ENCODE measurements at places on chromosomes 6 and 20. TPM values are rescaled to one million over a fixed set of nuclear protein-coding genes. Genes with fewer than 3 reads are reported as not detected.

DNA sequence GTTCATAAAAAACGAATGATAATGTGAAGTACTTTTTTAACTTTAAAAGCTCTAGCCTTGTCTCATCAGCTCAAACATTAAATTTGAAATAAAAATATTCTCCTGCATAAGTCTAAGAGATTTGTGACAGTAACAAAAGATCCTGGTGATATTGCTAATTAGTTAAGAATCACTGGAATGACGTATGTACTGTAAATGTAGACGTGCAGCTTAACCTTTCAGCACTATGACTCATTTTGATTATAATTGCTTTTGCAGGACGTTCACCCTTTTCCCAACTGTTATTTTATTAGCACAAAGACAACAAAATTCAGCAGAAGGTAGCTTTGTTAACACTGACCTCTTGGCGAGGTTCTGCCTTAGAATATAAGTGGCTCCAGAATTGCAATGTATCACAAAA is 68.6 kb downstream of the TENT5A start:
- H3K27ac ChIP-seq = no peak overlapping the region
- H3K4me1 ChIP-seq = no peaks in the 10 kb centered on the region
- no peak for DNase-seq
- H3K36me3 ChIP-seq = no peaks in the 10 kb centered on the region

- peaks cover 32% of the 10 kb centered on the region for H3K4me1 ChIP-seq
- peak; percentile 68 for DNase-seq
- no peaks in the 10 kb centered on the region for H3K36me3 ChIP-seq
These were observed 707 bp downstream of the MAN1A1 start for GRCh38 chr6:119348748-119349360.

DNA sequence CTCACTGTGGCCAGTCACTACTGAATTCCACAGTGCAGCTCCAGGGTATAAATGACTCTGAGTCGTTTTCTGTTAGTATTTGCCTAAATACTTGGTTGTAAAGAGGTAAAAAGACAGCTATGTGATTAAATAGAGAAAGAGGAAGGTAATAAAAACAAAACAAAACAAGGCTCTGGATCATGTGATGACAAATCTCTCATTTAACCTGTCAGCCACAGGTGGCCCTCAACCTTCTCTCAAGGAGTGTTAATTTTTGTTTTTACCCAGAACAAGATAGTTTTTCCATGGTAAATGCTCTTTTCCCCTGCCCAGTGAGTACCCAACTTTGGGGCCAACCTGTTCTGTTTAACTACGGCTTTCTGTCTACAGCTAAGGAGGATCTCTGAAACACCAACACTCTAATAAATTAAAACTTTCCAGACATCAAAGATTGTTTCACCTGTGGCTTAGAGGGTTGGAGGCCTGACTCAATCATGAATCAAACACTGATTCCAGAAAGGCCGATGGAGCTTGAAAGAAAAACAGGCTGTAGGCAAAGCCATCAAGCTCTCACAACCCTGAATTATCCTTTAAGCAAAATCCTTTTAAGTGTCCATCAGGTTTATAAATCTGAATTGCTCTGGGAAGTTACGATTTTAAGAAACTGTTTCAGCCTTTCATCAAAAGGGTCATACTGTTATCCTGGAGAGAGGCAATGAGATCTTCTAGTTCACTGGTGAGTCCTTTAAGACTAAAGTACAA is 81.5 kb upstream of the BCLAF1 start:
- no peaks in the 10 kb centered on the region for H3K36me3 ChIP-seq
- H3K4me3 ChIP-seq = no peak overlapping the region
- DNase-seq = no peak
- no peak overlapping the region for H3K27ac ChIP-seq
- no peaks in the 10 kb centered on the region for H3K27me3 ChIP-seq

DNA sequence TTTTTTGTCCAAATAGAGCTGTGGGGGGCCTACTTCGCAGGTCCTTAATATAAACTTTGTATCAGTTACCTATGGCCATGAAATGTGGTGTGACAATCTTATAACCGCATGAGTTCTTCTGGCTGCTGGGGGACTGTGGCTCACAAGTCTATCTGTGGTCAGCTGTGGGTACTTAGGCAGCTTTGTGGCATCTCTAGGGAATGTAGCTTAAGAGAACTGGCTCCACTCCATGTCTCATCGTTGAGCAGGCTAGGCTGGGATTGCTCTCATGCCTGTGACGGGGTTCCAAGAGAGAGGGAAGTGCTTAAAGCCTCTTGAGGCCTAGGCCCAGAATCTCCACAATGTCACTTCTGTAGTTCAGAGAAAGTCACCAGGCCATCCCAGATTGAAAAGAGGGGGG is 140.5 kb downstream of the BTBD3 start:
- peaks cover 2% of the 10 kb centered on the region for H3K4me1 ChIP-seq
- no peak overlapping the region for H3K4me3 ChIP-seq
- no peaks in the 10 kb centered on the region for H3K27me3 ChIP-seq
- H3K27ac ChIP-seq = no peak overlapping the region
- no peak for DNase-seq

GRCh38 chr6:102525336-102525735 is 1131.8 kb downstream of the GRIK2 start:
- no peak for DNase-seq
- H3K27me3 ChIP-seq = no peaks in the 10 kb centered on the region
- no peaks in the 10 kb centered on the region for H3K4me1 ChIP-seq
- no peak overlapping the region for H3K27ac ChIP-seq

GRCh38 chr20:21322921-21323331 is 19.8 kb downstream of the XRN2 start:
- peaks cover 44% of the 10 kb centered on the region for H3K4me1 ChIP-seq
- H3K4me3 ChIP-seq = no peak overlapping the region
- no peaks in the 10 kb centered on the region for H3K27me3 ChIP-seq
- H3K36me3 ChIP-seq = no peaks in the 10 kb centered on the region
- no peak overlapping the region for H3K27ac ChIP-seq

- no peaks in the 10 kb centered on the region for H3K36me3 ChIP-seq
- no peak overlapping the region for H3K4me3 ChIP-seq
- no peak for DNase-seq
- peaks cover 7% of the 10 kb centered on the region for H3K4me1 ChIP-seq
- peaks cover 60% of the 10 kb centered on the region for H3K27me3 ChIP-seq
These were observed 8.7 kb upstream of the HLA-E start for GRCh38 chr6:30480536-30481156.

DNA sequence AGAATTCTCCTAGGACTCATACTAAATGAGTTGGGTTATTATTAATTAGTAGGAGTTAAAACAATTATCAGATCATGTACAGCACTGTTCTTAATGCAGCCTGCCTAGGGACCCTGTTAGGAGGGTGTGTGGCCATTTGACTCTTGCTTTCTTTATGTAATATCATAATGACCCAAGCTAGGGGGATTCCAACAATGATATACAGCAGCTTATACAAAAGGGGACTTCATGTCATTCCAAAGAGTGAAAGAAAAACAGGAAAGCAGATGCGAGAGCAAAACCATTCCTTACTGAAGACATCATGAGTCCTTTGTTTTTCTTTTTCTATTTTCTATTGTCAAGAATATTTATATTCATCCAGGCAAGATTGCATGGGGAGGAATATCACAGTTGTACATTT is 455.2 kb downstream of the PLCB1 start:
- DNase-seq = no peak
- H3K27me3 ChIP-seq = no peaks in the 10 kb centered on the region
- no peak overlapping the region for H3K27ac ChIP-seq
- H3K4me1 ChIP-seq = peaks cover 3% of the 10 kb centered on the region
- no peaks in the 10 kb centered on the region for H3K36me3 ChIP-seq
- H3K4me3 ChIP-seq = no peak overlapping the region

Gene PTCHD4
- total RNA-seq = 4.1 TPM

- no peaks in the 10 kb centered on the region for H3K36me3 ChIP-seq
- no peak overlapping the region for H3K27ac ChIP-seq
- H3K4me3 ChIP-seq = no peak overlapping the region
- peaks cover 10% of the 10 kb centered on the region for H3K4me1 ChIP-seq
- DNase-seq = no peak
- H3K27me3 ChIP-seq = peaks cover 53% of the 10 kb centered on the region
These were observed 49.5 kb upstream of the SLC32A1 start for GRCh38 chr20:38674765-38675133.

DNA sequence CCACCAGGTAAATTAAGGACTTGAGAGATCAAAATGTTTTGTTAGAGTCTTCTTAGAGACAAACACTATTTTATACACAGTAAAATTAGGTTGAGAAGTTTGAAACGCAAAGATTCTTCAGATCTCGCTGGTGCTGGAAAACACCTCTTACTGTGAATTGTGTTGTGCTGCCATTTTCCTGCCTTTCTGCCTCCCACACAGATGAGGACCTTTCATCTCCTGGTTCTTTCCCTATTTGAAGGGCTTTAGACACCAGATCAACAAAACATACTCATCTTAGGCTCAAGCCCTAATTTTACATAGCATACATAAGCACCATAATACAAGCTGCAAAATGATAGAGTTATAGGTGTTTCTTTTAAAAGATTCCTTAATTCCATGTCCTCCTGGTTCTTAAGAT is 18.6 kb downstream of the STAU1 start:
- H3K27ac ChIP-seq = no peak overlapping the region
- DNase-seq = no peak
- H3K36me3 ChIP-seq = peaks cover 13% of the 10 kb centered on the region
- H3K27me3 ChIP-seq = no peaks in the 10 kb centered on the region
- no peak overlapping the region for H3K4me3 ChIP-seq

DNA sequence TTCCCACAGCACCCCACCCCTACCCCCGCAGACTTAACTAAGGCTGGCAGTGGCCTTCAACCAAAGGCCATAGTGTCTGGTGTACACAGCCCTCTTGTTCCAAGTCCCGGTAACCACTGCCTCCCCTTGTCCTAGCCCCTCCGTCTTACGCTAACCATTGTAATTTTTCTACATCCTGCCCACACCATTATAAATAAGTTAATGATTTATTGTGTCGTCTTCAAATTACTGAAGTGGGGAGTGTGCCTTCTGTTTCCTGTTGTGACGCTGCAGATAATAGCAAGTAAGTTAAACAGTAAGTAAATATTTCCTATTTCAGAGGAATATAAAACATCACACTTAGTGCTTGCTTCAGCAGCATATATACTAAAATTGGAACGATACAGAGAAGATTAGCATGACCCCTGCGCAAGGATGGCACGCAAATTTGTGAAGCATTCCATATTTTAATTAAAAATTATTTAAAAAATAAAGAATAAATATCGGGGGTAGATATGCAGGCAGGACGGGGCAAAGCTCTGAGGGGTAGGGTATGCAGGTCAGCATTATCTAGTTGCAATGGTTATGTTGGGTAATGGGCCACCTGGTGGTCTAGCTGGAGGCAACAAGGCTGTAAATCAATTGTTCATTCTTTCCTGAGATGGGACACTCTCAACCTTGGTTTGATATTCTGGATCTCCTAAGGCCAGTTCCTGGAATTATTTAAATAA is 15.1 kb downstream of the SRSF6 start:
- no peak overlapping the region for H3K27ac ChIP-seq
- DNase-seq = no peak
- no peaks in the 10 kb centered on the region for H3K27me3 ChIP-seq
- H3K4me3 ChIP-seq = no peak overlapping the region
- peaks cover 18% of the 10 kb centered on the region for H3K36me3 ChIP-seq
- no peaks in the 10 kb centered on the region for H3K4me1 ChIP-seq

GRCh38 chr6:31490115-31490873 is 7.7 kb upstream of the MICB start:
- DNase-seq = peak; percentile 40
- H3K4me1 ChIP-seq = peaks cover 6% of the 10 kb centered on the region
- no peak overlapping the region for H3K4me3 ChIP-seq
- H3K36me3 ChIP-seq = no peaks in the 10 kb centered on the region
- H3K27ac ChIP-seq = no peak overlapping the region
- no peaks in the 10 kb centered on the region for H3K27me3 ChIP-seq

GRCh38 chr6:52994031-52994838 is 849 bp downstream of the GSTA4 start:
- peaks cover under 1% of the 10 kb centered on the region for H3K36me3 ChIP-seq
- H3K4me3 ChIP-seq = peak overlapping the region; percentile 67
- H3K27me3 ChIP-seq = no peaks in the 10 kb centered on the region
- H3K4me1 ChIP-seq = peaks cover 9% of the 10 kb centered on the region

DNA sequence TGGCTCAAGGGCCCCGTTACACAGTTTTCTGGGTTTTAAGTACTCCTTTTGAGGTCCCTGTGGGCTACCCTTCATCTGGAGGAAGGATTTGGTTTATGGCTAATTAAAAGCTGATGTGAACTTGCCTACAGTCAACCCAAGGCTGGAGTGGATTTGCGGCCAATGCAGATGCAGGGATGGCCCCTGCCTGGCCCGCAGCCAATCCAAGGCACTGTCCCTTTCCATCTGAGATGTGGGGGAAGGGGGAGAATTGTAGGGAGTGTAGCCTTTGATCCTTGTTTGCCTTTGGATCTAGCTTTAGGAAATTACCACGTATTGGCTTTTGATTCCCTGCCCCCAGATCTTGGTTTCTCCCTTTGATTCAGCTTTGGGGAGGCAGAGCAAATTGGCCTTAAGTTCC is 128.0 kb upstream of the GGTLC1 start:
- no peak overlapping the region for H3K4me3 ChIP-seq
- H3K27me3 ChIP-seq = no peaks in the 10 kb centered on the region
- H3K36me3 ChIP-seq = no peaks in the 10 kb centered on the region
- no peaks in the 10 kb centered on the region for H3K4me1 ChIP-seq
- no peak overlapping the region for H3K27ac ChIP-seq

- H3K4me3 ChIP-seq = no peak overlapping the region
- H3K27me3 ChIP-seq = peaks cover 5% of the 10 kb centered on the region
- H3K36me3 ChIP-seq = no peaks in the 10 kb centered on the region
- DNase-seq = no peak
These were observed 59.6 kb upstream of the EIF2S2 start for GRCh38 chr20:34171640-34172039.

Gene FLRT3
- total RNA-seq = 71.2 TPM

GRCh38 chr6:50539447-50539846 is 173.9 kb upstream of the TFAP2D start:
- H3K4me1 ChIP-seq = no peaks in the 10 kb centered on the region
- no peak for DNase-seq
- H3K36me3 ChIP-seq = no peaks in the 10 kb centered on the region
- H3K27ac ChIP-seq = no peak overlapping the region
- no peak overlapping the region for H3K4me3 ChIP-seq

DNA sequence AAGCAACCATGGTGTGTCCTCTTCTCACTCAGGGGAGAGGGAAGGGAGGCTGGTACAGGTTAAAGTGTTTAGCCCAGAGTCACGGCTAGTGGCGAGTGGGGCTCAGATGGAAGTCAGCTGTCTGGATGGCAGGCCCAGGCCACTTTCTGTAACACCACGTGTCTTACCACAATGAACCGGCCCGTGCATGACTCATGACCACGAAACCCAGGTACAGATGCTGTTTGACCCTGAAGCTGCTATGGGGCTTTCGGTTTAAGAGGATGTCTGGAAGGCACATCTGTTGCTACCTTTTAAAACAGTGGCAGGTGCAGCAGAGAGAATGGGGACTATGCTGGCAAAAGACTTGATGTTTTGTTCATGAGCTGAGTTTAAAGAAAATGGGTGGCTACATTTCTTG is 36.5 kb upstream of the MPC1 start:
- no peaks in the 10 kb centered on the region for H3K27me3 ChIP-seq
- DNase-seq = peak; percentile 21
- H3K4me1 ChIP-seq = peaks cover 10% of the 10 kb centered on the region
- no peak overlapping the region for H3K27ac ChIP-seq
- peaks cover 78% of the 10 kb centered on the region for H3K36me3 ChIP-seq

Measured in upper lobe of right lung (tissue), 1 donor.